ENCODE measurements at places on chromosomes 11 and 22. TPM values are rescaled to one million over a fixed set of nuclear protein-coding genes. Genes with fewer than 3 reads are reported as not detected.

GRCh38 chr22:27757928-27758525 lies 43.5 kb downstream of the MN1 start:
- DNase-seq = no peak

DNA sequence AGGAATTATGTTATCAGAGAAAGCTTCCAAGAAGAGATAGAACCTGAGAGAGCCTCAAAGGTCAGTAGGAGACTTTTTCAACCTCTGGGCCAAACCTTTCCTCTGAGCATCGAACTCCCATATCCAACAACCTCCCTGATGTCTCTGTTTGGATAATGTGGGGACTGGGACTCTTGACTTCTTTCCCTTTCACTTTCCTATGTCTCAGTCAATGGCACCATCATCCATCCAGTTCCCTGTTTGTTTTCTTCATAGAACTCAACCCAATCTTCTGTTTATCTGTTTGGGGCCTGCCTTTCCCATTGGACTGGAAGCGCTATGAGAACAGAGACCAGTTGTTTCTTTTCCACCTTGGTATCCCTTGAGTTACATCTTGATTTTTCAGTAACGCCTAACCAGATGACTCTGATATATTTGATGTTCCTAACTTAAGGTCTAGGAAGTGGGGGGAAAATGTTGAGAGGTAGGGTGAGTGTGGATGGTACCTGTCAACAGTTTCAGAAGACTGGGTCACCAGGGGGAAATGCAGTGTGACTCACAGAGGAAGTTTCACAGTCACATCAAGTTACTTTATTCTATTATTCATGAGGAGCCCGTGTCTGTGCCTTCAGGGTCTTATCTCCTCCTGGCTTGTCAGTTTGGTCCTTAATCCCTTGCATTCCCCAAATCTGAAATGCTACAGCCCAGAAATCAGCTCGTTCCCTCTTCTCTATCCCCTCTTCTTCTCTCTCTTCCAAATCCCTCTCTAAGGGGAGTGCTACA lies 4.5 kb upstream of the KCNE3 start:
- DNase-seq = no peak

- no peak for DNase-seq
Observed at GRCh38 chr22:40651057-40651456, 14.5 kb upstream of the MRTFA start.

GRCh38 chr11:70057080-70057479 lies 21.0 kb upstream of the ANO1 start:
- DNase-seq = no peak

GRCh38 chr11:46845440-46845739 lies 690 bp downstream of the CKAP5 start:
- DNase-seq = no peak

GRCh38 chr11:2366276-2366675 lies 10.8 kb upstream of the CD81 start:
- DNase-seq = no peak

DNA sequence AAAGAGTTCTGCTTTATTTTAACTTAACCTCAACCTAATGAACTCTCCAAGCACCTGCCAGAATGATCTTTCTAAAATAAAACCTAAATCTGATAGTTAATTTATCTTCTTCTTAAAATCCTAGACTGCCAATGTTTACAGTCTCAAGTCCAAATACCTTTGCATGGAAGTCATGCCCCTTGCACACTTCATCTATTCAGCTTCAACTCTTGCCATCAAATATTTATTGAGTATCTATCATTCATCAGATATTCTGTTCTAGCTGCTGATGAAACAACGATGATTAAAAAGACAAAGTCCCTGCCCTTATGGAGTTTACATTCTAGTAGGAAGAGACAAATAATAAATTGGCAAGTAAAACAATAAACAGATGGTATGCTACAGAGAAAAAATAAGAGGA lies 101.7 kb downstream of the APOL5 start:
- DNase-seq = no peak

GRCh38 chr11:9065607-9066432 lies 25.6 kb downstream of the SCUBE2 start:
- DNase-seq = no peak

DNA sequence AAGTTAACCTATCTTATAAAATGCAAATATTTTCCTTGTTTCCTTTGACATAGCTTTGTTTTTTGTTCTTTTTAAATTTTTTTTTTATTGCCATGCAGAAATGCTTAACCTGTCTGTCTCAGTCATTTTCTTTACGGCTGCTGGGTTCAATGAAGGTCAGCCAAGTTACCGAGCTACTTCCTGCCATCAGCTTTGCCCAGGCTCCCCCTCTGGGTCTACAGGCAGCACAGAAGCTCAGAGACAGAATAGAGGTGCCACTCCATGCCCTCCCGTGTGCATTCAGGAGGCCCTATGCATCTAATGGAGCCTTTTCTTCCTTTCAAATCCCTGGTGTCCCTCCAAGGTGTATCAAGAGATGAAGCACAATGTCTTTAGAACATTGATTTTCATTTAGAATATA lies 411.0 kb upstream of the NARS2 start:
- DNase-seq = no peak

DNA sequence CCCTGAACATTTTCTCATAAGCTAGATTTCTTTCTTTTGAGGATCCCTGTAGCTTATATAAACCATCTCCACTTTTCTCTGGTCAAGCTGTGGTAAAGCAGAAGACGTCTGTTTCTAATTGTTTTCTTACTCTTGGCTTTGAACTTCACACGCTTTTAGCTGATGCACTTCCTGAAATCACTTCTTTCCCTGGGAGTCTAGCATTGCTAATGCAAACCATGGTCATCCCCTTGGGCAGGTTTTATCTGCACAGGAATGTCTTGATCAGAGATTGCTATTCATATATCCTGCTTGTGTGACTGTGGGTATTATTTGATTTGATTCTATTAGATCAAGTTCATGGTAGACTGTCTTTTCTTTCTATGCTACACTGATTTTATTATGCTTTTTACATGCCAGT lies 199.2 kb upstream of the POU2AF2 start:
- DNase-seq = no peak

DNA sequence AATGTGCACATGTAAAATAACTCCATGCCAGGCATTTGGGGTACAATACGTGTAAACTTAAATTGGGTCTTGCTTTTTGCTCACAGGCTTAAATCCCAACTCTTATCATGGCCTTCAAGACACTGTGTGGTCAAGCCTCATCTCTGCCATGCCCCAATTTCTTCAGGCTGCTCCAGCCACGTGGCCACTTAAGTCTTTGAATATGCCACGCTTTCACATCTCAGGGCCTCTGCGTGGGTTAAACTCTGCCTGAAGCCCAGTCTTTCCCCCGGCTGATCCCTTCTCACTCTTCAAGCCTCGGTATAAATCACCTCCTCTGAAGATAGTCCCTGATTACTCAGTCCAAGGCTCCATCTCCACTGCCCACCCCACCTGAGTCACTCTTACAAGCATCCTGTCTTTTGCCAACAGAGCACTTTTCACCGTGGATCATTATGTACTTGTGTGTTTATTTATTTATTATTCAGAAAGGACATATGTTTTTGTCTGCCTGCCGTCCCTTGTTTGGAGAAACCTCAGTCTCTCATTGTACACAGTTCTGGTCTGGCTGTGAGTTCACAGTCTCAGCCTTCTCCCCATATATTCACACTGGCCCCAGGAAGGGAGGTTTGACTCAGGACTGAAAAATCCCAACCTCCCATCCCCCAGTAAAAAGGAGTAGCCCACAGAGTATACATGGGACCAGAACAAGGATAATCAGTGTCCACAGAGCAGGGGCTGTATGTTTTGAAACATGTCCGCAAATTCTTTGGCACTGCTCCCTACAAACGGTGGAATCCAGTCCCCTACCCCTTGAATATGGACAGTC lies 344.7 kb downstream of the MN1 start:
- no peak for DNase-seq

The CCDC34 gene
- polyA plus RNA-seq = 15.6 TPM

The NXPE1 gene
- not detected for polyA plus RNA-seq

The ZNRF3 gene
- 4.2 TPM for polyA plus RNA-seq

The BARX2 gene
- polyA plus RNA-seq = not detected

The GRIK4 gene
- not detected for polyA plus RNA-seq
